ENCODE measurements at places on chromosomes 13 and 19.
A peak's percentile ranks its signal among the peaks of the same experiment; 100 is the strongest.

DNA sequence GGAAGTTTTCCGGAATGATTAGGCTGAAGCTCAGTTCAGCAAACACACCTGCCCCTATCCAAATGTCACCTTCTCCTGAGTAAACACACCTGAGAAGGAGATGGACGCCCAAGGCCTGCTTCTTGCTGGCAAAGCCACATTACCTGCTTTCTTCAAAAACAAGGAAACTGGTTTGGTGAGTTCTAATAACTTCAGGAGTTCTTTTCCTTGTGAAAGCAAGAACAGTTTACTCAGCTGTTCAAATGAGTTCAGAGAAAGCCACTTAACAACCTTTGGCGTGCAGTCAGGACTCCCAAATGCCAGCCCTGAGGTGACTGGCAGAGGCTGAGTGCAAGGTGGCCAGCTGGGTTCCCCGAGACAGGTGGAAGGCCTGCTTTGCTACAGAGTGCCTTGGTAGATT lies 160.5 kb downstream of the STK24 start:
- no peak for DNase-seq

- no peak for DNase-seq
Measured at GRCh38 chr13:96817336-96817941, 176.8 kb downstream of the OXGR1 start.

GRCh38 chr19:872266-872951 lies 12.9 kb downstream of the CFD start:
- DNase-seq = peak; percentile 45

- DNase-seq = no peak
Measured at GRCh38 chr19:48353677-48354076, 10.1 kb downstream of the TMEM143 start.

DNA sequence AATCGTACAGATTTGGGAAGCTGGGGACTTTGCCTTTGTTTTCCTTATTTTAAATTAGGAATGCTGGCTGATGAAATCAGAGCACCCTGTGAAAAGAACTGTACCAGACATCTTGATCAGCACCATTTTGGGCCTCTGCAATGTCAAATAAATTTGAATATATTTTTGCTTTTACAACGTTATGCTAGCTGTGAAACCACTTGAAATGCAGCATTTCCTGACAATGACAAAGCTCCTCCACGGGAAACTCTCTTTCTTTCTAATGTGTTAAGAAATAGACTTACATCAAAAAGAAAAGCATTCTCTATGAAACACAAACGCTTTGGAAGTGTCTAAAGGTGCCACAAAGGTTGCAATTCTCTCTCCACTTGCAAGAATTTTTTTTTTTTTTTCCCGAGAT lies 47.1 kb upstream of the MAP3K10 start:
- DNase-seq = no peak

DNA sequence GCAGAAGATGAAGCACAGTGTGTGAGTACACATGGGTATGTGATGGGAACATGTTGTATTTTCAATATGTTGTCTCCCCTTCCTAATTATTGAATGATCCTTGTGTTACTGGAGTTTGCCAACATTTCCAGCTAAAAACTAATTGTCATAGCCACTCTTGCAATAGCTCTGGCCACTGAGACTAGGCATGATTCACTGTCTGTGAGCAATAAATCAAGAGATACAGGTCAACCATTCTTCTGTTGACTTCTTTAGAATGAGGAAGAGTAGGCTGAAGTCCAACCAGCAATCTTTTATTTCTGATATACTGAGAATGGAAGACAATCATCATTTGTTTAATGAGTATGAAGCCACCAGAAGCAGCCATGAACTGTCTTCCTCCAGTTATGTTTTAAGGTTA lies 413.9 kb downstream of the SLITRK5 start:
- DNase-seq = no peak

DNA sequence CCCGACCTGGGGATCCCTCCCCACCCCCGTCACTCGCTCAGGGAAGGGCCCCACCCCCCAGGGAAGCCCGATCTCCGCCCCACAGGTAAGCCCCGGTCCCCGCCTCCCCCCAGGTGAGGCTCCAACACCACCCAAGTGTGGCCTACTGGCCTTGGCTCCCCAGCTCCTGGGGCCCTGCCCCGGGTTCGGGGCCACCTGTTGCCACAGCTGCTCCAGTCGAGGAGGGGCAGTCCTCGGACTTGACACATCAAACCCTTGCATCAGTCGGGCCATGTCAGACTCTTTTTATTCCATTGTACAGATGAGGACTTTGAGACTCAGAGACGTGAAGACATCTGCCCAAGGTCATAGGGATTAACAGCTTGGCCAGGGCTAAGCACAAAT lies 512 bp downstream of the CC2D1A start:
- DNase-seq = no peak

DNA sequence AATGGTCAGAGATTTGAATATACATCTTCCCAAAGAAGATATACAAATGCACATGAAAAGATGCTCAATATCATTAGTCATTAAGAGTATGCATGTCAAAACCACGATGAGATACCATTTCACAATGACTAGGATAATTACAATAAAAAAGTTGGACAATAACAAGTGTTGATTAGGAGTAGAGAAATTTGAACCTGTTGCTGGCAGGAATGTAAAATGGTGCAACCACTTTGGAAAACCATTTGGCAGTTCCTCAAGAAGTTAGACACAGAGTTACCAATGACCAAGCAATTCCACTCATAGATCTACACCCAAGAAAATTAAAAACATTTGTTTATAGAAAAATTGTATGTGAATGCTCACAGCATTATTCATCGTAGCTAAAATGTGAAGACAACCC lies 33.2 kb upstream of the STARD13 start:
- DNase-seq = no peak

DNA sequence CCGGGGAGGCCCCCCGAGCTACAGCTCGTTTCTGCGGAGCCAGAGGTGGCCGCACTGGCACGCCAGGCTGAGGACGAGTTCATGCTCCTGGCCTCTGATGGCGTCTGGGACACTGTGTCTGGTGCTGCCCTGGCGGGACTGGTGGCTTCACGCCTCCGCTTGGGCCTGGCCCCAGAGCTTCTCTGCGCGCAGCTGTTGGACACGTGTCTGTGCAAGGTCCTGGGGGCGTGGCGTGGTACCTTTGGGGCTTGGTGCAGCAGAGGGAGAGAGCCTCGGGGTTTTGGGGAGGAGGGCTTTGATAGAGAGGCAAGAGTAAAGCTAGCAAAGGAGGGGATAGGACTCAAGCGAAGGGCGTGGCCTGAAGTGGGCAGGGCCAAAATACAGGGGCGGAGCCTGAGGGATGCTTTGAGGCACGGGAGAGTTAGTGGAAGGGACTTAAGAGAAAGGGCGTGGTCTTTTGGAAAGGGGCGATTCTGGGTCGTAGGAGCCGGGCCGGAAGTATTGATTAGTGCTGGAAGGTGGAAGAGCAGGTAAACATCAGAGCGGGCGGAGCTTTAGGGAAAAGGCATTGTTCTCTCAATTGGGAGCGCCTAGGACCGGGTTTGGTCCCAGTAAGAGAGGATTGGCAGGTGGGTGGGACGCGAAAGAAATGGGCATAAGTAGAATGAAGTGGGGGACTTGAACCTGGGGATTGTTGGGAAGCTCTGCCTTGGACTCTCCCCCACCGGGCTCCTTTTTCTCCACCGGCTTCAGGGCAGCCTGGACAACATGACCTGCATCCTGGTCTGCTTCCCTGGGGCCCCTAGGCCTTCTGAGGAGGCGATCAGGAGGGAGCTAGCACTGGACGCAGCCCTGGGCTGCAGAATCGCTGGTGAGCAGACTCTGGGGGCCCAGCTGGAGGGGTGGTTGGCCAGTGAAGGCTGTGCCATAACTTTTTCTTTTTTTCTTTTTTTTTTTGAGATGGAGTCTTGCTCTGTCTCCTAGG lies 1.2 kb downstream of the PPM1N start:
- DNase-seq = peak; percentile 57

DNA sequence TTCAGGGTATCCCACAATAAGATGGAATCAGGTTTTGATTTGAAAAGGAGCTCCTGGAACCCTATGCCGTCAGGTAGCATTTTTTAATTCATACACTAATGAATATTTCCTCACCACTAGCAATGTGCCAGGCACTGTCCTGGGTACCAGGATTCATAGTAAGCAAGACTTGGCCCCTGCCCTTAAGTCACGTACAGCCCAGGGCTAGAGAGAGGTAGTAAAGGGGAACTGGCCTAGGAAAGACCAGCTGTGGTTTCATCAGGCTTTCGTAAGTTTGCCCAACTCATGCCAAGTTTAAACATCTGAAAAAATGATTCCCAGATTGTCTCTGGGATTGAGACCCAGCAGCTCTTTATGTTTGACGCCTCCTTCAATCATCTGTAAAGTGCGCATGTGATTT lies 45.9 kb upstream of the AMER2 start:
- no peak for DNase-seq

GRCh38 chr19:33797802-33798671 lies 1.4 kb downstream of the KCTD15 start:
- no peak for DNase-seq

DNA sequence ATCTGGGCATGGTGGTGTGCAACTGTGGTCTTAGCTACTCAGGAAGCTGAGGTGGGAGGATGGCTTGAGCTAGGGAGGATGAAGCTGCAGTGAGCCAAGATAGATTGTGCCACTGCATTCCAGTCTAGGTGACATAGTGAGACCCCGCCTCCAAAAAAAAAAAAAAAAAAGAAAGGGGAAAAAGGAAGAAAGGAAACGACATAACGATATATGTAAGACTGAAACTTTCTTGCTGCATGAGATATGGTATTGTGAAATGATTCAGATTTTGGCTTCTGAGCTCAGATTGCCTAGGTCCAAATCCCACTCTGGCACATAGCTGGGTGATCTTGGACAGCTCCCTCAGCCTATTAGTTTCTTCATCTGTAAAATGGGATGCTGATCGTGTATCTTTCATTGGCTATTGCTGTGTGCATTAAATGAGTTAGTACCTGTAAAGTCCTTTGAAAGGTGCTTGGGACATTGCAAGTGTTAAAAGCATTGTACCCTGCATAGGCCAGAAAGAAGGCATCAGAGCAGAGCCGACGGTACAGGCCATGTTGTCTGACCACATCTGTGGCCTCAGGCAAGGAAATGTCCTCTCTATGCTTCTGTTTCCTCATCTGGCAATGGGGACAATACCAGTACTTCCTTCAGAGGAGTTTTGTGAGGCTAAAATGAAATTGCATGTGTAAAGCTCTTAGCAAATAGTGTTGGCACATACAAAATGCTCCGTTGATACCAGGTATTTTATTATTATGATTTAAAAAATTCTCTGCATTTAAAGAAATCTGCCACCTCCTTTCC lies 32.6 kb upstream of the SLC46A3 start:
- DNase-seq = no peak

GRCh38 chr19:35856546-35857149 lies at the start of gene KIRREL2:
Gene KIRREL2, plus strand, starts transcription at chr19:35856911. Its CDS starts 209 bp downstream, at chr19:35857120.
- no peak for DNase-seq

DNA sequence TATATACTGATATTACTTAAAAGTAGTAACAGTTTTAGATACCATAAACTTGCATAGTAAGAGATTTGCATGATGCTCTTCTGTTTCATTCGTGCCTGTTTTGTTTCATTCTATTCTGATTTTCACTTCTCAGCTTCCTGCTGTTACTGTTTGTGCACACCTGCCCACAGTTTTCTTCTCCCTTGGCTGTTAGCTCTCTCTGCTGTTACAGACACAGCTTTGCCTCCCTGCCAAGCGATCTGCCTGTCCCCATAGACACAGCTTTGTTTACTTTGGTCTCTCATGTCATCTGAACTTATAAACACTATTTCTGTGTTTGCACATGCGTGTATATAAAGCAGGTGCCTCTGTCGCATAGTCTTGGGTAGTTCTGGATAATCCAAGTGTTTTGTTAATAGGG lies 21.4 kb upstream of the UPF3A start:
- DNase-seq = no peak

DNA sequence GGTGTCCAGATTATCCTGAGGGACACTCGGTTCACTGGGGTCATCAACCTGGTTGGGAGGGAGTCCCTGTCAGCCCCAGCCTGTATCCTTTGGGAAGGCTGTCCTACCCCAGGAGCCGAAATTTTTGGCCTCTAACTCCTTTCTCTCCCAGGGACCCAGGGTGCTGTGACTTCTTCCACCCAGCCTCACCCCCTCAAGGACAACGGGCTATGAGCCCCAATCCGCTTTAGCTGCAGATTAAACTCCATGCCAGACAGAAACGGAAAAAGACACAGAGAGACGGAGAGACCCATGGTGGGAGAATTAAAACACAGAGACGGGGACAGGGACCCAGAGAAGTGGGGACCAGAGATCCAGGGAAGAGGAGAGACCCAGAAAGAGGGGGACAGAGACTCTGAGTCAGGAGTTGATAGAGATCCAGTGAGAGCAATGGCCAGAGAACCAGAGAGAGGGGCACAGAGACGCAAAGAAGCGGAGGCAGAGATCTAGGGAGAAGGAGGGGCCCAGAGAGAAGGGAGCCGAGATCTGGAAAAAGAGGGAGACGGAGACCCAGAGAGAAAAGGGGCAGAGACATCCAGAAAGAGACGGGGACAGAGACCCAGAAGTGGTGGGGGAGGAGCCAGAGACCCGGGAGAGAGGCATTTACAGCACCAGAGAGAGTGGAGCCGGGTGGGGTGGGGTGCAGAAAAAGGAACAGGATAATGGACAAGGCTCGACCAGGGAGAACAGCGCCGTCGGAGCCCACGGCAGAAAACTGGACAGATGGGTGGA lies 703 bp downstream of the SLC17A7 start:
- no peak for DNase-seq

- DNase-seq = no peak
Measured at GRCh38 chr13:93307651-93308050, 81.0 kb downstream of the GPC6 start.

DNA sequence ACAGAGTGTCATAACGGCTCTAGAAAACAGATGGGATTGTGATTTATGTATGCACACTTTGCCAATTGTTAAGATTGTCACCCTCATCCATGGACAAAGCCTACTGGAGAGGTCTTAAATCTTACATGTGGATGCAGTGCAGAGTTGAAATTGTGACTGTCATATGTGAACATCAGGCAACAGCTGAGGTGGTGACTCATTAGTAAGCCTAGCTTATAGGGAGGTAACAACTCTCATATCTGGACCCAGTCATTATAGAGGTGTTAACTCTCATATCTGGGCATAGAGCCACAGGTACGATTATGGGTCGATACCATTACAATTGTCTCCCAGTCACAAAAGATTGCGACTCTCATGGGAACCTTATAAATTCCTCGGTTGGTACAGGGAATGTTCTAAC lies 29.8 kb upstream of the ZNF254 start:
- no peak for DNase-seq

DNA sequence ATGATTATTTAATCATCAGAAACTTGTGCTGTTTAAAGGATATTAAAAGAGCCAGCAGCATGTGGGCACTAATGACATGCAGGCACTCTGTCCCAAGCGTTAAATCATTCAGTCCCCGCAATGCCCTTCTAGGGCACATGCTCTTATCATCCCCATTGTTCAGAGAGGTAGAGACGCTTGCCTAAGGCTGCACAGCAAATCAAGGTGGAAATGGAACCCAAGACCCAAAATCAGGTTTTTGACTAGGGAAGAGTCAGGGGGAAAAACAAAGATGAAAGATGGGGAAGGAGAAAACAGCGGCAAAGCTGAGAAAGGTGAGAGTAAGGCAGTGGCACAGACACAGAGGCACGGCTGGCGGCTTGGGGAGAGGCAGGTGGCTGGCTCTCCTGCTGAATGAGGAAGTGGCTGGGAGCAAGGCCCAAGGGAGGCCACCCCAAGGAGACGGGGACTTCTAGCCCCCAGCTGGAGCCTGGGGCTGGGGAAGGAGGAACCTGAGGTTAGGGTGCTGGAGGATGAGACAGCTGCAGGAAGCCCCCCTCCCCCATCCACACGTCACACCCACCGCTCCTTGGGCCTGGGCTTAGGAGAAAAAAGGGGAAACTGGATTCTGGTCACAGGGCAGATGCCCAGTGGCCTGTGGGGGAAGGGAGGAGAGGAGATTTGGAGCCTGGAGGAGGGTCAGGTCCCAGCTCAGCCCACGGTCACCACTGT lies 1.0 kb upstream of the TYROBP start:
- DNase-seq = no peak
